Activated naive CD8-positive, alpha-beta T cell treated with anti-CD3 and anti-CD28 coated beads, Interleukin-2, amount 10 ng/mL, durations not matched to agents 7 days and 5 days (primary cell): ENCODE measurements at places on chromosomes 16 and 17. TPM values are rescaled to one million over a fixed set of nuclear protein-coding genes. Genes with fewer than 3 reads are reported as not detected.
A peak's percentile ranks its signal among the peaks of the same experiment; 100 is the strongest.

- peaks cover 7% of the 10 kb centered on the region for H3K27me3 ChIP-seq
- no peak overlapping the region for H3K27ac ChIP-seq
- H3K4me1 ChIP-seq: peaks cover 7% of the 10 kb centered on the region
Measured at GRCh38 chr16:87924041-87924810, 12.1 kb downstream of the CA5A start.

DNA sequence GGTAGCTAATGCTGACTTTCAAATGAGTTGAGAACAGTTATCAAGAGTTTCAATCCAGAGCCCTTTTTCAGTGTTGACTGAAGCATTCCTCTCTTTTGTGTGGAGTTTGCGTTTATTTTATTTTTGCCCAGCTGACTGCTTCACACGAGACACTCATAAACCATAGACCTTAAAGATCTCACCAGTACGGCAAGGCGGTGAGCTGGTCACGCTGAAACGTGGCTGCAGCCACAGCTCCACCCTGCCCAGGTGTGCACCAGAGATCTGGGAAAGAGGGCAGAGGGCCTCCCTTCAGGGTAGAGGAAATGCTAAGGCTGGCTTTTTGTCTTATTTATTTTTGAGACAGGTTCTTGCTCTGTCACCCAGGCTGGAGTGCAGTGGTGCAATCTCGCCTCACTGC is 112.2 kb downstream of the AATF start:
- H3K4me3 ChIP-seq: no peak overlapping the region
- H3K27ac ChIP-seq: no peak overlapping the region
- DNase-seq: no peak
- H3K27me3 ChIP-seq: peaks cover 6% of the 10 kb centered on the region
- H3K36me3 ChIP-seq: peaks cover 3% of the 10 kb centered on the region

DNA sequence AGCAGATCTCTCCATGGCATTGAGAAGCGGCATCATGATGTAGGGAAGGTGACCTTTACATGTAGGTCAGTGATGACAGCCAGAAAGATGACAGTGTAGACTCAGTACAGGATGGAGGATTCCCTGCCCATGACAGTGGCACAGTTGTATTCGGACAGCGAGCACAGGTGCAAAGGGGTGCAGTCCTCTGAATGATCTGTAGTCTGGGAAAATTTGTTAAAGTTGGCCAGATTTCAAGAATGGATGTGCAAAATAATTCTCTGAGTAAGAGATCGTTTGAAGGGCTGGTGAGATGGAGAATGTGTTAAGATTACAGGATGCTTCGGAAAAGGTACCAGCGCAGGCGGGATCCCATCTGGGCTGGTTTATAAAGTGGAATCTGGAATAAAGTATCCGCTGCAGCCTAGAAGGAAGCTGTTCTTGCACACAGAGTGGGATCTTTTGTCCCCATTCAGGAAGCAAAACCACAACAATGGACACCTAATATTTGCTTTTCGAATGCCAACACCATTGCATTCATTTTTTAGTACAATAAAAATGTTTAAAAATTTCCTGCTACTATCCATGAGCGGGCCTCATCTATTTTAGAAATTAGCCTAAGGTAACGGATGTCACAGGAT is 101.2 kb downstream of the RPTOR start:
- peaks cover 35% of the 10 kb centered on the region for H3K4me1 ChIP-seq
- no peaks in the 10 kb centered on the region for H3K27me3 ChIP-seq
- peaks cover 41% of the 10 kb centered on the region for H3K36me3 ChIP-seq
- no peak overlapping the region for H3K27ac ChIP-seq
- H3K4me3 ChIP-seq: no peak overlapping the region
- no peak for DNase-seq

Gene KIF2B
- total RNA-seq: not detected

Gene TMEM92
- total RNA-seq: not detected

DNA sequence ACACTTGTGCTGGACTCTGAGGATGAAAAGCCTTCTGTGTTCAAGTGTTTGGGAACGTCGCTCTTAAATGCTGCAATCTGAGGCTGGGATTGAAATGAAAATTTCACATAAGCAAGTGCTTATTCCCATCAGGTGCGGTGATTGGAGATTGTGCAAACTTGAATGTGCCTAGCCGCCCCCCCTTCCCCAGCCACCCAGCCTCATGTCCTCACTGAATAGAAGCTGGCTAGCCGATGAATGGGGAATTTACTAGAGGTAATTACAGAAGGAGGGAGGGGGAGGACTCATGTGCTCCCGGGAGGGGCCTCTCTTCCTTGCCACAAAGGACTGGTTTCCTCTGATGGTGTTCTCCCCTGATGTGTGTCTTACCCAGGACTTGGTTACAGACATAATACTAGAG is 544.8 kb upstream of the EEF2KMT start:
- H3K36me3 ChIP-seq: no peaks in the 10 kb centered on the region
- no peak overlapping the region for H3K4me3 ChIP-seq
- no peak for DNase-seq
- no peaks in the 10 kb centered on the region for H3K4me1 ChIP-seq

GRCh38 chr17:20063665-20064648 is 54.8 kb downstream of the SPECC1 start:
- peaks cover 12% of the 10 kb centered on the region for H3K27me3 ChIP-seq
- DNase-seq: no peak
- H3K27ac ChIP-seq: no peak overlapping the region
- H3K4me1 ChIP-seq: peaks cover 4% of the 10 kb centered on the region
- no peak overlapping the region for H3K4me3 ChIP-seq

Gene TNK1
- total RNA-seq: 6.5 TPM

- H3K4me1 ChIP-seq: peaks cover 10% of the 10 kb centered on the region
- DNase-seq: no peak
- H3K27me3 ChIP-seq: no peaks in the 10 kb centered on the region
- no peak overlapping the region for H3K27ac ChIP-seq
- no peaks in the 10 kb centered on the region for H3K36me3 ChIP-seq
Measured at GRCh38 chr16:87818533-87819161, 50.7 kb downstream of the SLC7A5 start.

Gene CD300H
- not detected for total RNA-seq

DNA sequence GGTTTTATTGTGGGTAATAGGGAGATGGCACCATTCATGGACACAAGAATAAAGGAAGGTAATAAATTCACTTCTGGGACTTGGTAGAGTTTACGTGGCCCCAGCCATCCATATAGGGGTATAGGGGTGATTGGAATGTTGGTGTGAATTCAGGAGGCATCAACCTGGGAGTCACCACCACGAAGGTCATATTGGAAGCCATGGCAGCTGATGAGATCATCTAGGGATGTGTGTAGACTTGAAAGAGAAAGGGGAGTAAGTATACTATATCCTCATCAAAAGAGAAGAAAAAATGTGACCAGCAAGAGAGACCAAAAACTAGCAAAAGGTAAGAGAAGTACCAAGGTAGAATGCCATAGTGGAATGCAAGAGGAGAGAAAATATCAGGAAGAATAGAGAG is 26.6 kb upstream of the GINS3 start:
- DNase-seq: no peak
- no peaks in the 10 kb centered on the region for H3K4me1 ChIP-seq
- no peaks in the 10 kb centered on the region for H3K36me3 ChIP-seq
- H3K4me3 ChIP-seq: no peak overlapping the region

- H3K27ac ChIP-seq: no peak overlapping the region
- no peak for DNase-seq
- H3K36me3 ChIP-seq: no peaks in the 10 kb centered on the region
- no peak overlapping the region for H3K4me3 ChIP-seq
- H3K27me3 ChIP-seq: peaks cover 7% of the 10 kb centered on the region
- H3K4me1 ChIP-seq: peaks cover 34% of the 10 kb centered on the region
Measured at GRCh38 chr17:17670701-17671305, 10.5 kb upstream of the RAI1 start.

DNA sequence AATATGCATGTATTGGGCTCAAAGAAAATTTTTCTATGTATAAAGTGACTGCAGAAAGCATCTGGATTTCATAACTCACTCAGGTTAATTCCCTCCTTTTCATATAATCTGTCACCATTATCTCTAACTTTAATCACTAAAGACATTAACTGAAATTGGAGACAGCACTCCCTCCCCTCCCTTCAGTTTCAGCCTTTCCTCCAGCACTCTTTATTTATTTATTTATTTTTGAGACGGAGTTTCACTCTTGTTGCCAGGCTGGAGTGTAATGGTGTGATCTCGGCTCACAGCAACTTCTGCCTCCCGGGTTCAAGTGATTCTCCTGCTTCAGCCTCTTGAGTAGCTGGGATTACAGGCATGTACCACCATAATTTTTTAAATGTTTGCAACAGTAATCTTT is 43.1 kb downstream of the CDH8 start:
- H3K4me3 ChIP-seq: no peak overlapping the region
- no peaks in the 10 kb centered on the region for H3K36me3 ChIP-seq
- no peak overlapping the region for H3K27ac ChIP-seq

GRCh38 chr16:71499775-71500364 is 10.7 kb upstream of the ZNF19 start:
- DNase-seq: no peak
- peaks cover 3% of the 10 kb centered on the region for H3K4me1 ChIP-seq
- H3K27ac ChIP-seq: no peak overlapping the region
- no peak overlapping the region for H3K4me3 ChIP-seq
- no peaks in the 10 kb centered on the region for H3K36me3 ChIP-seq
- H3K27me3 ChIP-seq: peaks cover 5% of the 10 kb centered on the region

GRCh38 chr16:74931445-74931844 is 53.5 kb downstream of the WDR59 start:
- no peaks in the 10 kb centered on the region for H3K4me1 ChIP-seq
- no peak overlapping the region for H3K27ac ChIP-seq
- H3K4me3 ChIP-seq: no peak overlapping the region
- H3K27me3 ChIP-seq: no peaks in the 10 kb centered on the region

- no peaks in the 10 kb centered on the region for H3K36me3 ChIP-seq
- no peaks in the 10 kb centered on the region for H3K4me1 ChIP-seq
- no peak overlapping the region for H3K27ac ChIP-seq
- no peak for DNase-seq
- H3K4me3 ChIP-seq: no peak overlapping the region
Measured at GRCh38 chr16:20225228-20225733, 102.0 kb downstream of the GP2 start.

Gene CA5A
- not detected for total RNA-seq

DNA sequence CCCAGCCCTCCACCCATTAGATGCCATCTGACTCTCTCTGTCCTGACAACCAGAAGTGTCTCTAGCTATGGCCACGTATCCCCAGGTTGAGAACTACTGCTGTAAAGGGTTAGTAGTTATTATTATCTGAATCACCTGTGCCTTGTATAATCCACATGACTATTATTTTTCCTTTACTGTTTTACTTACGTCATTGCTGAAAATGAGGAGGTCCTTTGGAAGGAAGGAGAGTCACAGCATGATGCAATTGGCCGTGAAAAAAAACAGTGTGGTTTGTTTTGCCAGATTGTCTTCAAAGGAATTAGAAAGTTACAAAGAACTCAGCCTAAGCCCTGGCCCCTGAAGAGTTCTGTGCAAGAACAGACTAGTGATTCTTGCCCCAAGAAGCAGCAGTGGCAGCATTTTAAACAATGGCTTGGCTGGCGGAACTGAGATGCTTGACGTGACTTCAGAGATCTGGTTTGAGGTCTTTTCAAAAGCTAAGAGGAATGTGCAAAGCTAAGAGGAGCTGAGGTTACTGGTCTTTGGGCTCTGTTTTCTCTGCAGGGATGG is 413.3 kb upstream of the EEF2KMT start:
- no peaks in the 10 kb centered on the region for H3K4me1 ChIP-seq
- no peaks in the 10 kb centered on the region for H3K27me3 ChIP-seq
- no peak overlapping the region for H3K27ac ChIP-seq
- no peaks in the 10 kb centered on the region for H3K36me3 ChIP-seq
- no peak for DNase-seq

GRCh38 chr17:45680360-45680759 is 103.8 kb upstream of the CRHR1 start:
- no peak overlapping the region for H3K27ac ChIP-seq
- no peak for DNase-seq
- no peak overlapping the region for H3K4me3 ChIP-seq
- H3K4me1 ChIP-seq: no peaks in the 10 kb centered on the region

DNA sequence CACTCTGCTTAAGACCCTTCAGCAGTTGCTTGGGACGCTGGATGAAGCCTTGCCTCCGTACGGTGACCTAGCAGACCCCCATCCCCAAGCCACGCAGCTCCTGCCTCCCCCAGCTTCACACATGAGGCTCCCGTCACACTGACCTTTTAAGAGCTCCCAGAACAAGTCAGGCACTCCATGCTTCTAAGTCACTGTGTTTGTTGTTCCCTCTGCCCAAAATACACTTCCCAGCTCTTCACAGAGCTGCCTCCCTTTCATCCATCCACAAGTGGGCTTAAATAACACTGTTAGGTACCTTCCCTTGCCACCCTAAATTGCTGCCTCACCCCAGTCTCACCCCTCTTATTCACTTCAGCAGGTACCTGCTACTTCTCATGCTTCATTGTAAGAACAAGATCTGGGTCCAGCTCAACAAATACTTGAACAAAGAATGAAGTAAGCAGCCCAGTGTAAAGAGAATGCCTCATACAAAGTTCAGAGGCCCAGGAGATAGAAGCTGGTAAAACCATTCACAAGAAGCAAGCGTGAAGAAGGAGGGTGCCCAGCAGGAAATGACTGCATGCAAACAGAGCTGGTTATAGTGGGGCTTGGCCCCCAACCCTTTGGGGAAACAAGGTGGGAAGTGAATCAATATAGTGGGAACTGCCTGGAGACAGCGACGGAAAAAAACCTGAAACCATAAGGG is 5.8 kb downstream of the ZC3H7A start:
- H3K27me3 ChIP-seq: no peaks in the 10 kb centered on the region
- no peak for DNase-seq
- peak overlapping the region; percentile 12 for H3K27ac ChIP-seq
- H3K4me3 ChIP-seq: no peak overlapping the region

DNA sequence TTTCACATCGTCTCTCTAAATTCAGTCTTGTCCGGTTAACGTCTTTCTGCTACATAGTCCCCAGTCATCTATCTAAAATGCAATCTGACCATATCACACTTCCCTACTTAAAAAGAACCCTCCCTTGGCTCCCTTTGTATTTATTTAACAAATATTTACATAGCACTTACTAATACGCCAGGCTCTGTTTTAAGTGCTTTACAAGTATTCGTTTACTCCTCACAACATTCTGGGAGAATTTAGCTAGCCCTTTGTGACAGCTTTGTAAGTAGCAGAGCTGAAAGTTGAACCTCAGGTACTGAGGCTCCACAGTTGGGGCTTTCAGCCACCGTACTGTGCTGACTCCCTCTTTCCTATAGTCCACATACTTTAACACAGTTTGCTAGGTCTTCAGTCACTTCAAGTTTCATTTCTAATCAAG is 9.2 kb downstream of the PAFAH1B1 start:
- no peak overlapping the region for H3K4me3 ChIP-seq
- no peak for DNase-seq
- H3K27ac ChIP-seq: no peak overlapping the region

- no peak overlapping the region for H3K27ac ChIP-seq
- no peaks in the 10 kb centered on the region for H3K27me3 ChIP-seq
- DNase-seq: no peak
- H3K4me1 ChIP-seq: no peaks in the 10 kb centered on the region
Measured at GRCh38 chr17:9219631-9220397, 198.5 kb downstream of the NTN1 start.

DNA sequence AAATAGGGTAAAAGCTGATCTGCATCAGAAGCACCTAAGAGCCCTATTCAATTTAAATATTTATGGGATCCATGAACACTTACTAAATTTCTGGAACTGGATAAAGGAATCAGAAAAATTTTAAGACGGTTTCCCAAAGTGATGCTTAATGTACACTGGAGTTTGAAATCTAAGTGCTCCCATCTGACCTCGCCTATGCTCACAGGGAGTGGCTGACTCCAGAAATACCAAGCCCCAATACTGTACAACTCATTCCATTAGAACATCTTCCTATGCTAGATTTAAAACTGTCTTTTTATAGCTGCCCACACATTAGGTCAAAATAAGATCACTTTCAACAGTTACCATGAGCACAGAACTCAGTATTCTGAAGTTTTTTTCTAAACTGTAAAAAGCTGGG is 1214.6 kb downstream of the CDH11 start:
- no peaks in the 10 kb centered on the region for H3K27me3 ChIP-seq
- no peaks in the 10 kb centered on the region for H3K4me1 ChIP-seq
- no peaks in the 10 kb centered on the region for H3K36me3 ChIP-seq
- no peak overlapping the region for H3K4me3 ChIP-seq
- no peak overlapping the region for H3K27ac ChIP-seq
- no peak for DNase-seq
